ENCODE measurements at places on chromosomes 7 and 10.

GRCh38 chr7:74240482-74240881, 13.7 kb downstream of the RFC2 start:
- DNase-seq = no peak

GRCh38 chr10:62946278-62946677, 130.1 kb upstream of the EGR2 start:
- no peak for DNase-seq

- no peak for DNase-seq
Measured at GRCh38 chr10:49587981-49588380, 22.1 kb upstream of the SLC18A3 start.

DNA sequence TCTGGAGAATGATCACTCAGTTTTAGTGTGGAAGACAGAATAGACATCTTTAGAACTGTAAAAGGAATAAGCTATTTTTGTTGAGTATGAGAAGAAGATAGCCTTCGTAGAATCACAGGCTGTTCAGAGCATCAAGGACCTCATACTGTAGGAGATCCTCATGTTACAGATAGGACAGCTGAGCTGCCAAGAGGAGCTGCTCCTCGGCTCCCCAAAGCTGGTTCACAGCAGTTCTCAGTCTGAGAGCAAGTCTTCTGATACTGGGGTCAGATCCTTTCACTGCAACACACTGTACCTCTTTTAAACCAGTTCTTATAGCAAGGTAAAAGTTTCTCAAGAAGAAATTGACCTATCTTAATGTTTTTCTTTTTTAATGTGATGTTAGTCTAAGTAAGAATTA, 17.1 kb downstream of the CCNY start:
- no peak for DNase-seq

DNA sequence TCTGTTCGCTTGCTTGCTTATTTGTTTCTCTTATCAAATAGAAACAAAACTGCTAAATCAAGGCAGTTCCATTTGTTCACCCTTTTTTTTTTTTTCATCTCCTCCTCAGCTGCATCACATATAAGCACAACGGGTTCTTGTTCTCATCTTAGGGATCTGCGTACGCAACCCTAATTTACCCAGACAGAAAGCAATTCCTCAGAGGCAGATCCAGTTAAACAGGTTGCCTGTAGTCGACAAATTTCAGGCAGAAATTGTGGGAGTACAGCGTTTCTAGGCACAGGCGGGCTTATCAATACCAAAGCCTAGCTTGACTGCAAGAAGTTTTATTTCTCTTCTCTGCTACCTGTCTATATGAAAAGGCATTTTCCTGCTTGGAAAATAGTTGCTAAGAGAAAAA, 565.4 kb downstream of the NXPH1 start:
- no peak for DNase-seq

- no peak for DNase-seq
Measured at GRCh38 chr7:43307522-43307921, 195.1 kb downstream of the HECW1 start.

DNA sequence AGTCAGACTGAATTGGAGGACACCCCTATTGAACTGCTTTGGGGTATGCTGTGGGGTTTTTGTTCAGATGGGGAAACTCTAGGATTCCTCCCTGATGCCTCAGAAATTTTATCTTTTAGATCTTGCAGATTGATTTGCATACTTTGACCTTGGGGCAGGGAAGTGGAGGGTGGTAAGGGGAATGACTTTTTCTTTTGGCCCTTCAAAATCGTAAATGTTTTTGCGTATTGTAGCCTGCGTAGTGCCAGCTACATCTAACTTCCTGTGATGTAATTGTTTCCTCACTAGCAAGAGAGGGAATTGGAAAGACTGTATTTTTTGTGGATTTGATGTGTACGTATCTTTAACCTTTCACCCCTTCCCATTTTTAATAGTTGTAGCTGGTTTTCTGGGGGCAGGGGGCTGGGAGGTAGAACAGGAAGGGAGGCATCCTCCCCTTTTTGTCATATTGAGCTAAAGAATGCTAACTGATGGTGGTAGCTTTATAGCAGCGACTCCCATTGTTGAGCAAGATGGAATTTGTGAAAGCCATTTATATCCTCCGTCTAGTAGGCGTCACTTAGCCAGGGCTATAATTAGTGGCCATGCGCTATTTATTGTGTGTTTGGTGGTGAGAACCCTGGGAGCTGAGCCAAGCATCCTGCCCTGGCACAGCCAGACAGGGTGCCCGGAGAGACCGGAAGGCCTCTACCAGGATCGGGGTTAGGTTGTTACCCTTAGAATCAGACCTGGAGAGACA, 11.3 kb downstream of the DUSP5 start:
- no peak for DNase-seq

DNA sequence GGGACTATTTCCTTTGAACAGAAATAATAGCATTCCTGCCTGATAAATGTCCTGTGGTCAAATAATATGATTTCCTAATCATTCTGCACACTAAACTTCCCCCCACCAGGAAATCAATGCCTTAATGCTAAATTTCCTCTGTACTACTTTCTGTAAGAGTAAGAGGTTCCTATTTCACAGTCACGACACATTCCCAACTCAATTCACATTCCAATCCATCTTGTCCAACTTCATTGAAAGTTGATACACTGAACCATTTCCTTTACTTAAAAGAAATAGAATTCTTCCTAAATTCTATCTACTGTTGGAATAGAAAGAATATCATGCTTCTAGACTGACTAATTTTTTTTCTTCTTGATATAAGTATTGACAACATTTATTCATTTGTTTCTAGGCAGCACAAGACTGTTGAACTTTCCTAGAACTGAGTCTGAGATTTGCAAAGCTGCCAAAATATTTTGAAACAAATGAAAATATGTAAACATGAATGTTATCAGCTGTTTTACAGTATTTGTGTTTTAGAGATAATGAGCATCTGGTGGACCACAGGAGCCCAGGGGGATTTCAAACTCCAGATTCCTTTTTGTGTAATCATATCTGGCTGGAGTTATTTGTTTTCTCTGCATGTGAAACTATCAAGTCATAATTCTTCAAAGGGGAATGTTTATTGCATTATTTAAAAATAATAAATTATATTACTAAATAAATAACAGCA, 121.5 kb downstream of the TPST1 start:
- DNase-seq = no peak

Measured in stimulated activated CD4-positive, alpha-beta T cell treated with anti-CD3 and anti-CD28 coated beads, Interleukin-12 subunit alpha, Interleukin-12 subunit beta, amount 100 ng/mL, for 48 hours (primary cell).